ENCODE measurements at places on chromosomes 4 and X. TPM values are rescaled to one million over a fixed set of nuclear protein-coding genes. Genes with fewer than 3 reads are reported as not detected.

Gene DLG3
- total RNA-seq, result 22.2 TPM

Gene BRS3
- not detected for total RNA-seq

Gene ZBTB33
- 10.9 TPM for total RNA-seq

Gene NR3C2
- total RNA-seq, result 1.4 TPM

Gene FTHL17
- total RNA-seq, result not detected

Gene CCDC160
- total RNA-seq, result 0.07 TPM

Gene TRIM60
- not detected for total RNA-seq

Gene GABRG1
- total RNA-seq, result not detected

Gene SSX3
- not detected for total RNA-seq

Gene CLCN4
- 5.1 TPM for total RNA-seq

Gene STAG2
- total RNA-seq, result 70.4 TPM

Gene GRXCR1
- not detected for total RNA-seq

Gene KIAA1210
- total RNA-seq, result not detected

Gene CYTL1
- 0.72 TPM for total RNA-seq

Gene TRPC5OS
- not detected for total RNA-seq

Gene FHIP1A
- total RNA-seq, result 0.07 TPM

Gene CFI
- 1.6 TPM for total RNA-seq

Gene KIF4A
- 2.2 TPM for total RNA-seq

Gene POLN
- total RNA-seq, result 5.1 TPM

All from smooth muscle cell of the pulmonary artery (primary cell).